Stimulated activated CD8-positive, alpha-beta memory T cell treated with anti-CD3 and anti-CD28 coated beads, Interleukin-4, amount 100 ng/mL, for 1 hour (primary cell): ENCODE measurements at places on chromosomes 2 and 18.

GRCh38 chr2:216319771-216320170 lies 52.5 kb downstream of the MARCHF4 start:
- no peak for DNase-seq

DNA sequence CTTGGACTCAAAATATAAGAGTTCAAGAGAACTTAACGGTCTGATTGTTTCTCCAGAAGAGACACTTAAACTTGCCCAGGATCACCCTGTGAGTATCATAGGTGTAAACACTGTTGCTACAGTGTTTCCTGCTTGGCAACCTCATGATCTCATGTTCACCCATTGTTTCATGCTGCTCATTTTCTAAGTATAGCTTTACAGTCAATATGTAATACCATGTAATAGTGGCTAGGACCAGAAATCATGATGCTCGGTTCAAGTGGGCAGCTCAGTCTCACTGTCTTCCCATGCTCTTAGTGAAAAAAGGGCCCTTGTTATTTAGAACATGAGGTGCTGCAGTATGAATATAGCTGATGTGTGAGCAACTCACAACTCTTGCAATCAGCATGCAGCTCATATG lies 157.5 kb downstream of the CERS6 start:
- no peak for DNase-seq

GRCh38 chr2:27243391-27244130 lies 19.3 kb downstream of the SLC30A3 start:
- DNase-seq = no peak

GRCh38 chr2:156322686-156323231 lies 9.8 kb downstream of the NR4A2 start:
- DNase-seq = no peak

DNA sequence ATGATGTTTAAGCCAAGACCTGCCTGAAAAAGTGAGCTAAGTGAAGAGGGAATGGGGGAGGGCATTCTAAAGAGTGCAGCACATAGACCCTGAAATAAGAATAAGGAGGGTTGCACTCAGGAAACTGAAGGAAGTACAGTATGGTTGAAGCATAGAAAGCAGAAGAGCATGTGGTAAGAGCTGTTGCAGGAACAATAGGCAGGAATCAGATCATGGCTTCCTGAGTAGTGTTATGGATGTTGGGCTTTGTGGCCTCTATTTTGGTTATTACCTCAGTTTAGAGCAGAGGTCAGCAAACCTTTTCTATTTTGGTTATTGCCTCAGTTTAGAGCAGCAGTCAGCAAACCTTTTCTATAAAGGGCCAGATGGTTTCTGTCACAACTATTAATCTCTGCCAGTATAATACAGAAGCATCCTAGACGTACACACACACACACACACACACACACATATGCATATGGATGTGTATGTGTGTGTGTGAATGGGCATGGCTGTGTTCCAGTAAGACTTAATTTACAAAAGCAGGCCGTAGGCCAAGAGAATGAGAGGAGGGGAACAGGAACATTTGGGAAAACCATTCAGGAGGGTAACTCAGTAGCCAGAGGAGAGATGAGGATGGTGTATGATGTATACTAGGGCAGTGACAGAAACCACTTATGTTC lies 91.1 kb upstream of the MYO3B start:
- DNase-seq = no peak

DNA sequence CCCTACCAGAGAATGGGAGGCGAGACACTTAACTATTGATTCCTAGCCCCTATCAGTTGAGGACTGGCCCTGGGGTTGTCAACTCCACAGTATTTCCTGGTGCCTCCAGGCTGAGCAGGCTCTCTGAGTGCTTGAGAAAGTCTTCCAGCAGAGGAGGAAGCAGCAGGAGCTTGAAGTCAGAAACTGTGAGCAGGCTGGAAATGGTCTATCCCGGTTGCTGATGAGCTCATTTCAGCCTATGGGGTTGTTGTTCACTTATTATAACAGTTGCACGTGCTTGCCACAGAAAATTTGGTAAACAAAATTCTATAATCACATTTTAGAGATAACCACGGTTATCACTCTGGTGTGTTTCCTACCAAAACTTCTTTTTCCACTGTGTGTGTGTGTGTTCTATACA lies 254.7 kb upstream of the THUMPD2 start:
- DNase-seq = no peak

DNA sequence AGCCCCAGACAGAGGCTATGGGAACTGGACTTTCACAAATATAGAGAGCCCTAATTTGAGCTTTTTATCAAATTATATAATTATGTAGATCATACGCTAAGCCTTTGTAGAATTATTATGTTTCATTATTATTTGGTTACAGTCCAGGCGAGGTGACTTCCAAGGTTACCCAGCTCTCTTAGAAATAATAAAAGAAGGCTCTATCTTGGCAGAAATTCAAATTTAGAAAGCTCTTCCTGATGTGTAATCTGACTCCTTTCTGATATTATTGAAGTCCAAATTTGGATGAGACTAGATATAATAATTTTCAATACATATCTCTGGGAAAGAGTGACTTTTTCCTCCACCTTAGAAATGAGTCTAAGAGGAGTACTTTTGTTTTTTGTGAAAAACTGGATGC lies 4.8 kb upstream of the SLC38A11 start:
- DNase-seq = no peak

GRCh38 chr18:39455285-39455684 lies 1889.7 kb upstream of the CELF4 start:
- DNase-seq = no peak

- no peak for DNase-seq
Measured at GRCh38 chr2:86001326-86001725, 104.4 kb downstream of the POLR1A start.

DNA sequence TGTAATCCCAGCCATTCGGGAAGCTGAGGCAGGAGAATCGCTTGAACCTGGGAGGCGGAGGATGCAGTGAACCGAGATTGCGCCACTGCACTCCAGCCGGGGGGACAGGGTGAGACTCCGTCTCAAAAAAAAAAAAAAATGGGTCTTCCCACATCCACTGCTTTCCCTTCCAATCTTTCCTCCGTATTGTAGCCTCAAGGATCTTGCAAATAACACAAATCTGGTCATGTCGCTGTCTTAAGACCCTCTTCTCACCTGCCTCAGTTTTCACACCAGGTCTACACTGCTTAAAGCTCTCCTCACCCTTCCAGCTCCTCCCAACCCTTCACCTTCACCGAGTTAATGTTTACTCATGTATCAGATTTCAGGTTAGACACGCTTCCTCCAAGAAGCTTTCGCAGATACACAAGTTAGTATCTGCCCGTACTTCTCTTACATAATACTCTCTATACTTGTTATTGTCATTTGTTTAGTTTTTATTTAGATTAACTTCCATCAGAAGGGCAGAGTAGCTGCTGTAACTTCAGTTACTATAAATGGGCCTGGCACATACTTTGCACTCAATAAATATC lies 1.5 kb downstream of the IER3IP1 start:
- DNase-seq = no peak

- no peak for DNase-seq
Measured at GRCh38 chr2:216281316-216281715, 91.0 kb downstream of the MARCHF4 start.

DNA sequence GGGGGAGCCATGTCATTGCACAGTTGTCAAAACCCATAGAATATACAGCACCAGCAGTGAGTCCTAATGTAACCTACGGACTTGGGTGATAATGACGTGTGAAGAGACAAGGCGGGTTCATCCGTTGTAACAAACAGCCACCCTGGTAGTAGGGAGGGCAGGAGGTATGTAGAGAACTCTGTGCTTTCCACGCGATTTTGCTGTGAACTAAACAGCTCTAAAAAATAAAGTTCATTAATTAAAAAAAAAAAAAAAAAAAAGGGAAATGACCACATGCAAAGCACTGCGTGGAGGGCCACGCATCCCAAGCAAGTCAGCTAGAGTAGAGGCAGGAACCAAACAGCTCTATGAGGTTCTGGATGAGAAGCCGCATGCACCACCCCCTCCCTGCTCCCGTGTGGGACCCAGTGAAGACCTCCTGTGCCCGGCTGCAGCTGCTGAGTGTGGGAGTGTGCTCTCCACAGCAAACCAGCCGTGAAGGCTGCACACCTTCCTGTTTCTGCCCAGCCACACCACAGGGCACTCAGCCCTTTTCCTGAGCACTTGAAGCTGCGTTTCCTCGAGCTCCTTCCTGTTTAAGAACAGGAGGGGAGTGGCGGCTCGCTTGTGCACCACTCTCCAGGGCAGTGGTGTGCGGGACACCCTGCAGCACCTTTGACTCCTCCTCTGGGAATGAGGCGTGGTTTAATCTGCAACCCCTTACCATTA lies 65.6 kb downstream of the ODC1 start:
- DNase-seq = no peak

- DNase-seq = no peak
Measured at GRCh38 chr2:197167608-197168314, 142.8 kb downstream of the ANKRD44 start.

DNA sequence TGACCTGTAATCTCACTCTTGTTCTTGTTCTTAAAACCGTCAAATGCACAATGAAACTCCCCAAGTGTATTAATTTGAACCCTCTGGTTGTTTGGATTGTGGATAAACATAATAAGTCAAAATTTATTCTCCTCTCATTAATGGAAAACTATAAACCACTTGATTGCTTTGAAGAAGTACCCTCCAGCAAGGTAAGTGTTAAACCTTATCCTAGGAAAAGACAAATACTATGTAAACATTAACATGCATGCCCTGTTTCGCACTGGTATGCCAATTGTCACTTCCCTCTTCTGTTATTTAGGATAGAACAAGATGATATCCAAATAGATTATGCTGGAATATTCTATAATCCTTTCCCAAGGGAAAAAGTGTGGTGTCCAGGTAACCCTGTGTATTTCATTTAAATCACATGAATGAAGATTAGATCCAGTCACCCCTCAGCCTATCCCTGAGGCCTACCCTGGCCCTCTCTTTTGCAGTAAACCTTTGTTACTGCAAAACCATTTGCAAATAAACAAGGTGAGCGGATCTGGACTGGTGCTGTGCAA lies 1.3 kb downstream of the ADI1 start:
- no peak for DNase-seq

- no peak for DNase-seq
Measured at GRCh38 chr2:186126181-186126580, 359.9 kb upstream of the ZC3H15 start.

DNA sequence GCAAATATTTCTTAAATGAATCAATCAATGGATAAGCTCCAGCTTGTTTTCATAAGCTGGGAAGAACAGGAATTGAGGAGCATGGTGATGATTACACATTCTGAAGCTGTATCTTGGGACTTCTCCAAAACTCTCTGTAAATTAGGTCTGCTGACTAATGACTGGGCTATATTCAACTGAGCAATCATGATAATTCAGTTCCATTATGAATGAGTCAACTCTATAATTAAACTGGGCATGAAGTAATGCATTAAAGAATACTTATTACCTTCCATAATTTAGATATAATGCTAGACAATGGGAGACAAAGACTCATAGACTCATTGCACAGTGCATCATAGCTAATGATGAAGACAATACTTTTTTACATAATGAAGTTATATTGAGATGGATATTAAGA lies 207.4 kb downstream of the CBLN2 start:
- DNase-seq = no peak

DNA sequence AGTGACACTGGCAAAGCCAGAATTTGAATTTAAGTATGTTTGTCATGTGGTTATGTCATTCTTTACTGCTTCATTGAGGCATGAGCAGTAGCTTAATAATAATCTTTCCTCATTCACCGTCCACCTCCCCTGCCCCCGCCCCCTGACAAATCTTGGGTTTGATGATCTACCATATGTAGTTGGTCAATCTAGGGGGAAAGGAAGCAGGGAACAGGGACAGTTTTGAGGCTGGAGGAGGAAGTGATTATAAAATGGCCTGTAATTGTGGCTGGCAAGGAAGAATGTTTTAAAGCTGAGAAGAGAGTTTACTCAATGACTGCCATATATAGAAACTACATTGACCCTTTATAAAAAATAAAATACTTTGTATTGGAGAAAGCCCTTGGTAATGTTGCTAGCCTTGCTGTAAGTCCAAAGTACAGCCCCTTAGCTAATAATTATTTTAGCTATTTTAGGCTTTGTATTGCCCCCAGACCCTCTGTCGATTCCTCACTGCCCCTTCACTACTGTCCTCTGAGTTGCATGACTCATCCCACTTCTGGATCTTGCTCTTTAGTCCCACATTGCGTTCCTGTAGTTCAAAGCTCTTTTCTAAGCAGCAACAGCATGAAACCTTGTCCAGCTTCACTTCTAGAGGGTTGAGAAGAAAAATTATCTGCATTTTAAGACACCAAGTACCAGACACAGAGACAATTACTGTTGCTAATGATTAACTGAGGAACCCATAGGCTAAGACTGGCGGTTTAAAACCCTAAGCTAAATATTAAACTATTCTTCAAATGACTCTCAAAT lies 38.4 kb downstream of the PELI1 start:
- no peak for DNase-seq

DNA sequence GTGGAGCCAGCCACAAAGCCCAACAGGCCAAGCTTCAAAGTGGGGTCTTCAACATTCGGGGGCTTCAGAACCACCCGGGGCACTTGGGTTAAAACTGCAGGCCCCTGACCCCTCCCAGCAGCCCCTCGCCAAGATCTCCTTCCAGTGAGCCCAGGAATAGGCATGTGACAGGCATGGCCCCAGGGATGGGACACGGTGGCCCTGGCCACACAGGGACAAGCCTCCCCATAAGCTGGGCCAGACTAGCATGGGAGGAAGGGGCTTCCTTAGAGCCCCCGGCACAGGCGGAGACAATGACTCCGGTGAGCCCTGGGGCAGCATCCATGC lies 52.4 kb downstream of the BIN1 start:
- no peak for DNase-seq

GRCh38 chr18:71784777-71785176 lies 759.4 kb downstream of the CBLN2 start:
- DNase-seq = no peak

GRCh38 chr18:44651478-44651877 lies 29.2 kb upstream of the SETBP1 start:
- no peak for DNase-seq

DNA sequence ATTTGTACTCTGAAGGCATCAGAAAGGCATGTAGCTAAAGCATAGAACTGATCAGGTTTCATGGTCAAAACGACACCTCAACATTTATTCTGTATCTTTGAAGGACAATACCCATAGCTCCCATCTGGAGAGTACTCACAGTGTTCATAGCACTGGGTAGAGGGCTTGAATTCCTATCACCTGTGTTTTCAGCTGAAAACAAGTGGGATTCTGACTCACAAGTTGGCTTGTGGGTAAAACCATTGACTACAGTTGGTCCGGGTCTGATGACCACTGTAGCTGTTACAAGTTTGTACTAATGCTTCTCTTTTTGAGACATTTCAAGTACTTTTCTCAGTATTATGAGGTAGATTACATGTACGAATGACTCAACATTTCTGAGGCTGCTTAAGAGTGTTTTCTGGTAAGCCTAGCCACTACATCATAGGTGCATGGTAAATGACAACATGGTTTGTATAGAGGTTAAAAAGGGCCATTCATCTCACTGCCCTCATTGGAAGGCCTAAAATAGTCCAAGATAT lies 68.6 kb upstream of the PELI1 start:
- DNase-seq = no peak

- no peak for DNase-seq
Measured at GRCh38 chr2:152221839-152222238, 46.3 kb upstream of the STAM2 start.
